ENCODE measurements at places on chromosomes 16 and 17.

GRCh38 chr16:5025171-5025632 is 8.5 kb downstream of the NAGPA start:
- no peak for DNase-seq

DNA sequence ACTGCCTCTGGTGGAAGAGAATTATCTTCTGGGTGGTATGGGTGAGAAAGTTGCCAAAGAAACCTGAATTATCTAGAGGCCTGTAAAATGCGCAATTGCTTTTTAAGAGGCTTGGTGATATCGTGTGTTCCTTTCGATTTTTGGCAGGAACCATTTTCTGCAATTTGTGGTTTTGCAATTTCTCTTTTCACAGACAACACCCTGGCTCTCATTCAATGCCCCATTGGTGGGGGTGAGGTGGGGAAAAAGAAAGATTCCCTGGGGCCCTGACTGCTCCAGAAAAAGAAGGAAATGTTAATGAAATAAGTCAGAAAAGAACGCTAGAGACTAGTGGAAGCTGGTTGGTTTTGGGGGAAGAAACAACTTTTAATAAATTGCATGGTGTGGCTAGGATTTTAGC is 77.4 kb downstream of the ANKFN1 start:
- DNase-seq: no peak

GRCh38 chr16:24075931-24076716 is 180.0 kb upstream of the CACNG3 start:
- peak; percentile 17 for DNase-seq

- no peak for DNase-seq
Observed at GRCh38 chr16:20903116-20903898, 2.7 kb downstream of the LYRM1 start.

DNA sequence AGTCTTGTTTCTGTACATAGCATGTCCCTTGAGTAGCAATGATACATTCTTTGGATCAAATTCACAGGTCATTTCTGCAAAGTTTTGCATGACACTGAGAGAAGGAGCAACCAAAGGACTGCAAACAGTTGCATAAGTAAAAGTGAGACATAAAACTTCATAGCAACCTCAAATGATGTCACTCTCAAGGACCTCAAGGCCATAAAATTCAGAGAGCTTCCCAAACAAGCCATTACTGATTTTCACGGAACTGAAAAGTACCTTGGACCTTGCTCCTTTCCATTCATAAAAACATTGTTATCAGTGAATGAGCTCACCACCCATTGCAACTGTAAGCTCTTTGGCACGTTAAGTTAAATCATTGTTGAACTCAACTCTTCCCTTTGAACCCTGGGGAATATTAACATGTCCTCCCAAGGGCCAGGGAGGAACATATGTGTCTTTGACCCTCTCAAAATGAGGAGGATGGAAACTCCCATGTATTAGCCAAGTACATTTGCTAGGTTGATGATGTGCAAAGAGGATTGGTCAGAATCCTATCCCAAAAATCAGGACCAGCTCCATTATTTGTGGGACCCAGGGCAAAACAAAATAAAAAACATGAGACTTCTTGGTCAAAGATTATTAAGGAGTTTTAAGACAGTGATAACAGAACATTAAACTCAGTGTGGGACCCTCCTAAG is 275.0 kb upstream of the DYNLRB2 start:
- DNase-seq: no peak

DNA sequence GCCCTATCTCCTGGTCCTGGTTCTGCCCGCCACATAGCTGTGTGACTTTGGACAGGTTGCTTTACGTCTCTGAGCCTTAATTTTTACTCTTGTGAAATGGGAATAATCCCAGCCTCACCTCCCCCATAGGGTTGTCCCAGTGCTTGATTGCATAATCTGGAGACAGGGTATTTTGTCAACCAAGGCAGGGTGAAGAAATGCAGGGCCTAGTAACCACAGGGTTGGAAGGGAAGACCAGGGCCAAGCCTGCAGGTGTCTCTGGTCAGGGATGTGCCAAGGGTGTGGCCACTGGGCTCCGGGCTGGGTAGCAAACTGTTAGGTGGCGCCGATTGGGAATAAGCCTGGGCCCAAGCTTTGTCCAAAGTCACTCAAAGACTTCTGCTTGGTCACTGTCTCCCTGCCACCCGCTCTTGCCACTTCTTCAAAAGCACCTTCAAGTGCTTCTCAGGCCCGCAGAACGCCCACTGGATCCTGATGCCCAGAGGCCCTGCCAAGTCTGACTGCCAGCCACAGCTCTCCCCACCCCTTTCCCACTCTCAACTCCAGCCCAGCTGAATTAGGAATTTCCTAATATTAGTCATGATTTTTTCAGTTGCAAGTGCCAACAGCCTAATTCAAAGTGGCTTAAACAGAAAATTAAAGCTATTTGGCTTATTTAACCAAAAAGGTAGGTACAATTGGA is 20.6 kb upstream of the COL1A1 start:
- DNase-seq: no peak

Data from GM13977 (cell line).